ENCODE measurements at places on chromosomes 3 and 15. TPM values are rescaled to one million over a fixed set of nuclear protein-coding genes. Genes with fewer than 3 reads are reported as not detected.

SLC51B gene
- total RNA-seq, result not detected

SLC35G2 gene
- total RNA-seq, result 23.8 TPM

SLC38A3 gene
- total RNA-seq, result 0.17 TPM

ARNT2 gene
- total RNA-seq, result under 0.01 TPM

CAND2 gene
- total RNA-seq, result 0.98 TPM

CLDN1 gene
- total RNA-seq, result under 0.01 TPM

LRTM1 gene
- total RNA-seq, result not detected

NAA50 gene
- total RNA-seq, result 142 TPM

COL7A1 gene
- 0.09 TPM for total RNA-seq

GOLGA6D gene
- total RNA-seq, result not detected

C3orf22 gene
- not detected for total RNA-seq

COL8A1 gene
- 15.6 TPM for total RNA-seq

SLC25A36 gene
- 51.3 TPM for total RNA-seq

SEMA7A gene
- 0.60 TPM for total RNA-seq

MEGF11 gene
- not detected for total RNA-seq

ITGA11 gene
- total RNA-seq, result 13.9 TPM

TMEM207 gene
- total RNA-seq, result not detected

CEMIP gene
- 0.17 TPM for total RNA-seq

DNAJC13 gene
- 55.9 TPM for total RNA-seq

FSIP1 gene
- total RNA-seq, result 0.69 TPM

C3orf70 gene
- total RNA-seq, result 9.9 TPM

P2RY14 gene
- not detected for total RNA-seq

SLC2A2 gene
- total RNA-seq, result not detected

DNAH12 gene
- under 0.01 TPM for total RNA-seq

GHSR gene
- not detected for total RNA-seq

RETNLB gene
- total RNA-seq, result not detected

CLSTN2 gene
- total RNA-seq, result under 0.01 TPM

CAMK2N2 gene
- total RNA-seq, result not detected

TMEM40 gene
- total RNA-seq, result not detected

MYLK gene
- total RNA-seq, result 19.4 TPM

SERPINI1 gene
- total RNA-seq, result 1.4 TPM

CCR9 gene
- not detected for total RNA-seq

CIAO2A gene
- total RNA-seq, result 29.2 TPM

LIPC gene
- 1.1 TPM for total RNA-seq

ABI3BP gene
- total RNA-seq, result 6.0 TPM

CNTN3 gene
- 0.22 TPM for total RNA-seq

RTP1 gene
- total RNA-seq, result not detected
